ENCODE measurements at places on chromosomes 2 and 18. TPM values are rescaled to one million over a fixed set of nuclear protein-coding genes. Genes with fewer than 3 reads are reported as not detected.
A peak's percentile ranks its signal among the peaks of the same experiment; 100 is the strongest.

- no peaks in the 10 kb centered on the region for H3K36me3 ChIP-seq
- no peak for DNase-seq
- H3K4me1 ChIP-seq, result peaks cover 2% of the 10 kb centered on the region
Measured at GRCh38 chr18:74082742-74083556, 64.7 kb downstream of the FBXO15 start.

DNA sequence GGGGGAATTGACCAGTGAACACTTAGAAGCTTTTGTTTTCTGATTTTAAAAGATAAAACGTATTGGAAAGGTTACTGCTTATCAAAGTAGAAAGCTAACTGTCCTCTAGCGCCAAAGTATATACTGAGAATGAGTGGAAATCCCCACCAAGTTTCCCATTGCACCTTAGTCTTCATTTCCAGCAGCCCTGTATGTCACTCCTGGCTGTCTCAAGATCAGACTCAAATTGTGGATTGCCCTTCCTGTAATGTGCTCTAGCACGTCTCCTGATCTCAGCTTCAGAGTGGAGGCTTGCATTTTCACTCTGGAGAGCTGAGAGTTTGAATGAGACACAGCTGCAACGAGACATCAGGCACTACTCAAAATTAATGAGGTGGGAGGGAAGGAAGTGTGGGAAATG is 26.6 kb downstream of the MFF start:
- H3K27me3 ChIP-seq, result no peaks in the 10 kb centered on the region
- H3K36me3 ChIP-seq, result peaks cover 36% of the 10 kb centered on the region
- no peak overlapping the region for H3K4me3 ChIP-seq
- no peak overlapping the region for H3K27ac ChIP-seq

- H3K27me3 ChIP-seq, result no peaks in the 10 kb centered on the region
- peaks cover 18% of the 10 kb centered on the region for H3K4me1 ChIP-seq
- no peak overlapping the region for H3K27ac ChIP-seq
Measured at GRCh38 chr2:4528773-4529172, 825.4 kb downstream of the DCDC2C start.

- H3K4me3 ChIP-seq, result no peak overlapping the region
- peaks cover 38% of the 10 kb centered on the region for H3K27me3 ChIP-seq
- no peaks in the 10 kb centered on the region for H3K36me3 ChIP-seq
- H3K27ac ChIP-seq, result no peak overlapping the region
- H3K4me1 ChIP-seq, result peaks cover 3% of the 10 kb centered on the region
Measured at GRCh38 chr18:70491734-70492348, 203.0 kb downstream of the SOCS6 start.

- H3K36me3 ChIP-seq, result no peaks in the 10 kb centered on the region
- H3K4me3 ChIP-seq, result no peak overlapping the region
- no peak overlapping the region for H3K27ac ChIP-seq
- peak; percentile 57 for DNase-seq
Measured at GRCh38 chr2:95266781-95267430, 7.3 kb upstream of the PROM2 start.

DNA sequence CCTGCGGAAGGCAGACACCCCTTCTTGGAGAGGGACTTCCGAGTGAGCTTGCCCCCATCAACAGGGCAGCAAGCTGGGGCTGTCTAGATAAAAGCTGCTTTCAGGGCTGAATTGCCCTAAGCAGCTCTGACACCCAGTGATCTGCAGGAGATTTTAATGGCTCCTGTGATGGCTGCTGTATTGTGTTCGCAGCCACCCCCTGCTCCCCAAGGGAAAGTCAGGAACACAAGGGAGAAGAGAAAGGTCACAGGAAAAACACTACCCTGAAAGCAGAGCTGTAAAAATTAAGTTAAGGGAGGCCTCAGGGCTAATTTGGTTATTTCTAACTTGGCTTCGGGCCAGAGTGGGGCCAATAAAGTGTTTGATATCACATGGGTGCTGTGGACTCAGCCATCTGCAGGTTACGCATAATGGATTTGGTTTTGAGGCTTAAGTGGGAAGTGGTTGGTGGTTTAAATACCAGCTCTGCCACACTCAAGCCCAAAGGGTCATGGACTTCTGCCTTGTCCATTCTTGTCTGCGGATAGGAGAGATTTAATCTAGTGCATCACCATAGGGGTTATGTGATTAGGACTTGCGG is 147.6 kb downstream of the CLIP4 start:
- DNase-seq, result no peak
- H3K27me3 ChIP-seq, result no peaks in the 10 kb centered on the region
- H3K4me3 ChIP-seq, result no peak overlapping the region
- H3K27ac ChIP-seq, result no peak overlapping the region
- H3K36me3 ChIP-seq, result no peaks in the 10 kb centered on the region

DNA sequence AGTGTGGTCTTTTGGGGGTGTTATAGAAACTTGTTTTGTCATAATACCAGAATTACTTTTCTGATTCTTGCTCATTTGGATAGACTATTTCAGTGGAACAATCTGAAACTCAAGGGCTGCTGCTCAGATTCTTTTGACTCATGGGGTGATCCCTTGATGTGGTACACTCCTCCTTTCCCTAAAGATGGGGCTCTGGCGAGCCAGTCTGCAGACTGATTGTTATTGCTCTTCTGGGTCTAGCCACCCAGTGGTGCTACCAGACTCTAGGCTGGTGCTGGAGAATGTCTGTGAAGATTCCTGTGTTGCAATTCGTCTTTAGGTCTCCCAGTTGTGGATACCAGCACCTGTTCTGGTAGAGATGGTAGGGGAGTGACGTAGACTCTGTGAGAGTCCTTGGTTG is 4.2 kb upstream of the MARS2 start:
- no peak for DNase-seq
- no peak overlapping the region for H3K27ac ChIP-seq
- no peaks in the 10 kb centered on the region for H3K36me3 ChIP-seq

DNA sequence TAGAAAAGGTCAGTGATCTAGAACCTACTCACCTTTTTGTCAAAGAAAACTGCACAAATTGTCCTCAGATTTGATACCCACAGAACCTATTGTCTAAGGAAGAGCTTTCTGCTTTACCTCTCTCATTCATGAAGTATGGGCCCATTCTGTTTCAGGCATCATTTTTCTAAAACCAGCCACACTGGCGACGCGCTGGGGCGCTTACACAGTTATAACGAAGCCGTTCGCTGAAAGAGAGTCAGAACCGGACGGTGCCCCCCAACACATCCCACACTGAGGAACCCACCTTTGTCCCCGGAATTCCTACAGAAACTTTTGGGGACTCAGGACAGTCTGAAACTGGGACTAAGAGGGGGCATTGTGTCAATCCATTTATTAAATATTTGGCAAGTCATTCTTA is 206.3 kb upstream of the HAAO start:
- H3K4me1 ChIP-seq, result no peaks in the 10 kb centered on the region
- H3K27ac ChIP-seq, result no peak overlapping the region
- H3K36me3 ChIP-seq, result peaks cover 2% of the 10 kb centered on the region
- H3K27me3 ChIP-seq, result no peaks in the 10 kb centered on the region
- DNase-seq, result no peak
- H3K4me3 ChIP-seq, result no peak overlapping the region

DNA sequence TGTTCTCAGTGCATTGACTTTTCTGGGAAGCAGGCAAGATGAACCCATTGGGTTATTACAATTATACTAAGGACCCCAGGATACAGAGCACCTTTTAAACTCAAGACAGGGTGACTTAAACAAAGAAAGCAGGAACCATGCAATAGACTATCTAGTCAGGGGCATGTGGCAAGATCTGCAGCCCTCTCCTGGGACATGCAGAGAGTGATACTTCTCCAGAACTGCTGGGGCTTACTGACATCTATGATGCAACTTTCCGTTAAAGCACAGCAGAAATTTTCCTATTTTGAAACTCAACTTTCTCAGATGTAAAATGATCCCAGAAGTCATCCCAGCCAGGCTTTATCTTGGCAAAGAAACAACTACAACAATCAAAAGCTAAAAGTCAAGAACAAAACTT is 162.2 kb upstream of the HNMT start:
- H3K27ac ChIP-seq, result no peak overlapping the region
- DNase-seq, result no peak
- H3K27me3 ChIP-seq, result no peaks in the 10 kb centered on the region
- H3K4me1 ChIP-seq, result no peaks in the 10 kb centered on the region
- no peaks in the 10 kb centered on the region for H3K36me3 ChIP-seq
- H3K4me3 ChIP-seq, result no peak overlapping the region

DNA sequence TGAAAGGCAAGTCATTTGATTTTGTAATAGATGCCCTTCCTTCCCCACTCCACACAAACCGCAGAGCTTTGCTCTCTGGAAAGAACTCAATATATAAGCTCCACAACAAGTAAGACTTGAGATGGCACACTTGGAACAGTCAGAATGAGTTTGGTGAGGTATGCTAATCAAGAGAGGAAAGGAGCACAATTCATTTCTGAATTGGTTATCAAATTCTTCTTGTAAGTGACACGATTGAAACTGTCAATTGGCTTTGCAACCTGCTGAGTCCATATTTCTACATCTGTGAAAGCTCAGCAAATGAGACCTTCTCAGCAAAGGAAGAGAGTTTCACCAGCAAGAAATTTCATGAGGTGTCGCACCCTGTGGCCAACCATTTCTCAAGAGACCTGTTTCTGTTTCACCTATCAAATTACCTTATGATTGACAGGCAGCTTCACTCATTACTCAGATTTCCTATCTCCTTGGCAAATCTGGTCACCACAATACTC is 19.1 kb downstream of the CTLA4 start:
- H3K4me3 ChIP-seq, result no peak overlapping the region
- H3K4me1 ChIP-seq, result peaks cover 6% of the 10 kb centered on the region
- peaks cover 2% of the 10 kb centered on the region for H3K27me3 ChIP-seq
- no peak for DNase-seq
- no peak overlapping the region for H3K27ac ChIP-seq
- no peaks in the 10 kb centered on the region for H3K36me3 ChIP-seq

GRCh38 chr2:29562319-29562718 is 359.1 kb downstream of the ALK start:
- H3K27me3 ChIP-seq, result peaks cover 2% of the 10 kb centered on the region
- no peaks in the 10 kb centered on the region for H3K4me1 ChIP-seq
- H3K4me3 ChIP-seq, result no peak overlapping the region
- H3K36me3 ChIP-seq, result no peaks in the 10 kb centered on the region
- no peak overlapping the region for H3K27ac ChIP-seq

DNA sequence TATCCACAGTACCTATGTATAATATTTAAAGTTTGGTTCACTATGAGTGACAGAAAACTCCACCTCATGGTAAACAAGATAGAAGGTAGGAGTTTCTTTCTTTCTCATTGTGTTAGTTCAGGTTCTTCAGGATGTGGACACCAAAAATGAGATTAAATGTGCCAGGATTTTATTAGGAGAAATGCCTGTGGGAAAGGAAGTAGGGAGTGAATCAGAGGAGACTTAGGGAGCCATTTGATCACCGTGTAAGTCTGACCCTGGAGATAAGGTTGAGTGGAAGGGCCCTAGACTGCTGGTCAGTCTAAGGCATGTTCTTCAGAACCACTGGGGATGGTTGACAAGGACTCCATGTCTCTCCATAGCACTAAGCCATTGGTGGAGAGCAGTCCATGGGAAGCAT is 8.1 kb downstream of the AOX1 start:
- H3K4me1 ChIP-seq, result no peaks in the 10 kb centered on the region
- no peaks in the 10 kb centered on the region for H3K36me3 ChIP-seq
- no peak overlapping the region for H3K27ac ChIP-seq
- DNase-seq, result no peak
- no peak overlapping the region for H3K4me3 ChIP-seq
- H3K27me3 ChIP-seq, result no peaks in the 10 kb centered on the region

DNA sequence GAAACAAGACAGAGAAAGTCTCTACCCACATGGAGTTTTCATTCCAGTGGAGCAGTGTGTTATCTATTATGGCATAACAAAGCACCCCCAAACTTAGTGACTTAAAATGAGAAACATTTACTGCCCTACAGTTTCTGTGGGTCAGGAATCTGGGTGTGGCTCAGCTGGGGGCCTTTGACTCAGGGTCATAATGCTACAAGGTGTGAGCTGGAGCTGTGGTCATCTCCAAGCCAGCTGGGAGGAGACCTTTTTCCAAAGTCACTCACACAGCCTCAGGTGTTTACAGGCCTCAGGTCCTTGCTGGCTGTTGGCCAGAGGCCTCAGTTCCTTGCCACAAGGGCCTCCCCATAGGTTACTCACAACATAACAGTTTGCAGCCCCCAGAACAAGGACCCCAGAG is 169.2 kb downstream of the ETAA1 start:
- DNase-seq, result no peak
- H3K4me3 ChIP-seq, result no peak overlapping the region
- no peaks in the 10 kb centered on the region for H3K27me3 ChIP-seq
- no peaks in the 10 kb centered on the region for H3K36me3 ChIP-seq

DNA sequence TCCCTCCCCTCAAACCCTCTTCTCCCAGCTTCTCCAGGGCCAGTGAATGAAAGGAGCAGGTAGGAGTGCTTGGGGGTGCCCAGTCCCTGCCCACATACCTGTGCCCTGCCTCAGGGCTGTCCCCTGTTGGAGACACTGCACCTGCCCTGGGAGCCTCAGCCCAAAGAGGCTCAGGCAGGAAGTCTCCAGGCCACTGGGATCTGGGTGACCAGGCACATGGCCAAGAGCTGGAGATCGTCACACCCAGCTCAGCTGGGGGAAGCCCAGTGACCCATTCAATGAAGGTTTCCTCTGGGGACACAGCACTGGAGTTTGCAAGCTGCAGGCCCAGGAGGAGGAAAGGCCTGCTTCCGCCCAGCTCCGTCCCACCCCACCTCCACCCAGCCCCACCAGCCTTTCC is 156.4 kb downstream of the ZFP36L2 start:
- no peaks in the 10 kb centered on the region for H3K36me3 ChIP-seq
- DNase-seq, result no peak
- H3K4me3 ChIP-seq, result no peak overlapping the region
- H3K27ac ChIP-seq, result no peak overlapping the region
- peaks cover 55% of the 10 kb centered on the region for H3K4me1 ChIP-seq

GRCh38 chr2:1282552-1282951 is 130.7 kb upstream of the TPO start:
- H3K4me3 ChIP-seq, result no peak overlapping the region
- no peak overlapping the region for H3K27ac ChIP-seq
- no peaks in the 10 kb centered on the region for H3K27me3 ChIP-seq
- no peaks in the 10 kb centered on the region for H3K36me3 ChIP-seq

GRCh38 chr2:109066917-109067597 is 61.9 kb upstream of the SH3RF3 start:
- H3K36me3 ChIP-seq, result no peaks in the 10 kb centered on the region
- no peak overlapping the region for H3K27ac ChIP-seq
- peaks cover 70% of the 10 kb centered on the region for H3K27me3 ChIP-seq
- peak; percentile 48 for DNase-seq

DNA sequence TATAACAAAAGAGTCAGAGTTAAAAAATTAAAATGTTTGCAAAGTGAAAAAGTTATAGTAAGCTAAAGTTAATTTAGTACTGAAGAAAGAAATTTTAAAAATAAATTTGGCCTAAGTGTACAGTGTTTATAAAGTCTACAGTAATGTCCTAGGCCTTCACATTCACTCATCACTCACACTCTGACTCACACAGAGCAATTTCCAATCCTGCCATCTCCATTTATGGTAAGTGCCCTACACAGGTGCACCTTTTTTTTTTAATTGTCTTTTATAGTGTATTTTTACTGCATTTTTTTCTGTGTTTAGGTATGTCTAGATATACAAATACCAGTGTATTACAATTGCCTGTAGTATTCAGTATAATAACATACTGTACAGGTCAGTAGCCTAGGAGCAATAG is 562.9 kb downstream of the PIK3C3 start:
- peaks cover under 1% of the 10 kb centered on the region for H3K27me3 ChIP-seq
- no peaks in the 10 kb centered on the region for H3K36me3 ChIP-seq
- DNase-seq, result no peak
- no peak overlapping the region for H3K27ac ChIP-seq
- no peak overlapping the region for H3K4me3 ChIP-seq

Gene HOXD3
- total RNA-seq, result not detected

Gene KCTD18
- total RNA-seq, result 19.1 TPM

Gene UXS1
- 23.2 TPM for total RNA-seq

Gene AGAP1
- total RNA-seq, result 43.8 TPM

Gene ITGA4
- 5.7 TPM for total RNA-seq

Gene CD28
- total RNA-seq, result not detected

Gene ARID5A
- 26.3 TPM for total RNA-seq

Gene FAM98A
- 58.6 TPM for total RNA-seq

Gene SLC4A3
- total RNA-seq, result 11.6 TPM

Gene L3MBTL4
- 0.59 TPM for total RNA-seq

Gene TLX2
- total RNA-seq, result not detected

Measured in osteocyte (in vitro differentiated cells).